ENCODE measurements at places on chromosomes 1 and 21.

DNA sequence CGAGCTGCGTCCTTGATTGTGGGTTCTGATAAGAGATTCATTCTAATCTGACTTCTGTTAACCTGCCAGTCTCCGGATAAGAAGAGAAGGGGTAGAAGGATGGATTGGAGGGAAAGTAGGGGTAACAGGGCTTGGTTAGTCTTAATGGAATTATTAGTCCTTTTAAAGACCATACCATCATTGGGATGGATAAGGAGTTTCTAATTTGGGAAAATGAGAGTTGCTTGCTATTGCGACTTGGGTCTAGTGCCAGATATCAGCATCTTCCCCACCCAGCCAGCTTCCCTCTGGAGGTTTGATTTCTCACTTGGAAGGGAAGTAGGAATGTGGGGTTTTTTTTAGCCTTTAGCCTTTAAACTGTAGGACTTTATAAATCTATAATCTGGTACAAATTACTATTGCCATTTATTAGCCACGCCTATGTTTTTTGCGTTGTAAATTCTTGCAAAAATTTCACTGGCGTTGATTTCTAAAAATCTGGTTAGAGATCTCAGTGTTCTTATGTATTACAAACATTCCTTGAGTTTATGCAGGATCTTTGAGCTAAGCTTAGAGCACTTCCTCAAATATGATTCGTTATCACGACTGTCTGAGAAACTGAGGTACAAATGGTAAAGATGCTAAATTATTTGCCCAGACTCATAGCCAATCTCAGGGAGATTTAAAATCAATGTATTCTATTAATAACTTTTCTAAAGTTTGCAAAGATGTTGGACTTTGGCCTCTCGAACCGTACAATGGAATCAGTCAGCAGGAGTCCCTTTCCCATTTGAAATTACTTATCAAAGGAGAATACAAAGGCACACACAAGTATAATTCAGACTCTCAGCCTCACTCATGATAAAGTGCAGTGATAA lies 1.3 kb downstream of the FAM20B start:
- no peak for DNase-seq

GRCh38 chr1:194062526-194062925 lies 876.1 kb upstream of the B3GALT2 start:
- no peak for DNase-seq

- DNase-seq = no peak
Observed at GRCh38 chr1:167090314-167090942, at the start of gene GPA33. GPA33 (minus strand) TSS chr1:167090377; CDS start chr1:167090287, 90 bp downstream.

DNA sequence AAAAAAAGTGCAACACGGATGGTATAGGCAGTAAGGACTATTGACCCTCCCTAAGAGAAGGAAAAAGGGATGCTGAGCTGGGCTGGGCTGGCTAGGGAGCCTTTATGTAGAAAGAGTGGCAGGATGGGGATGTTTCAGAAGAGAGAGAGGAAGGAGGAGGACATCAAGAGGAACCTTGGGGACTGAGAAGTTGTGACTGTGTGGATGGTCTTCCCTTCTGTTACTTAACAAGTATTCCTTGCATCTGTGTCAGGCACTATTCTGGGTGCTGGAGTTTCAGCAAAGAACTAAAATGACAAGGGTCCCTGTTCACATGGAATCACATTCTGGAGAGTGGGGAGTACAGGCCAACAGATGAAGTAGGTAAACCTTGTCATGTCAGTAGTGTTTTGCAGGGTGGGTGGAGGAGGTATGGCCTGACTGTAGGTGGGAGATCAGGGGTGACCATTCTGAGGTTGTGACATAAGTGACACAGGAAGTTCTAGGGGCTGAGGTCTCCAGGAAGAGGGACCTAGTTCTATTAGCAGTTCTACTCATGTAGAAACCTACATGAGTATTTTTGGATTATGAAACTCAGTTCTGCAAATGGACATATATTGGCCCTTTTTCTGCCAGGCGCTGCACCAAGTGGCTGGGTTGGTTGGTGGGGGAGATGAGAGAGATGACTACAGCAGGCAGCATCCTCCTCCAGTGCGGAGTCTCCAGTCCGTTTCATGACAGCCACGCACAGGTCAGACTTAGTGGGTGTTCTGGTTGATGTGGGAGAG lies 53.8 kb downstream of the PRDM2 start:
- no peak for DNase-seq

- no peak for DNase-seq
Observed at GRCh38 chr21:43771199-43771675, 4.9 kb downstream of the CSTB start.

DNA sequence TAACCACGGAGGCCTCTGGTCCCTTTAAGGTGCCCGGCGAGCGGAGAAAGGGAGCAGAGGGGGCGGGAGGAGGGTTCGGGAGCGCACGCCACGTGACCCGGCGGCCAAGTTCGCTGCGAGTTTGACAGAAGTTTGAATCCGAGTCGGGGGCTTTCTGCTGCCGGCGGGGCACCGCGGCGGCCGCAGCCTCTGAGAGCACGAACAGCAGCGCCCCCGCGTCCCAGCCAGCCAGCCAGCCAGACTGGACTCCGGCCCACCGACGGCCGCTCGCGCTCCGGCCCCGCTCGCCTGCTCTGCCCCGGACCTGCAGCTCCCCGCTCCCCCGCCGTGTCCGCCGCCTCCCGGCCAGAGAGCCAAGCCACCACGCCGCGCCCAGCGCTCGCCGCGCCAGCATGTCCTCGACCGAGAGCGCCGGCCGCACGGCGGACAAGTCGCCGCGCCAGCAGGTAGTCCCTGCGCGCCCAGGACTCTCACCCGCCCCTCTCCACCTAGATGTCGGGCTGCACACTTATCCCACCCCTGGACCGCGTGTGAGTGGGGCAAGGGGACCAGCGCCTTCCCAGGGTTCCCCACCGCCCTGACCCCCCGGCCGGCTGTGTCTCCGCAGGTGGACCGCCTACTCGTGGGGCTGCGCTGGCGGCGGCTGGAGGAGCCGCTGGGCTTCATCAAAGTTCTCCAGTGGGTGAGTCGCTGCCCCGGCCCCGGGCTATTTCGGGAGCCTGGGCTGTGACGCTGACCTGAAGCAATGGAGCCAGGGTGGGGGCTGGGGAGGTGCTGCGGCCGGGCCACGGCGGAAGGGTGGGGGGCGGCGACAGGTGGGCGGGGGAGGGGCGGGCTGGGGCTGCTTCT lies at the start of gene SYPL2:
TSS of gene SYPL2 (plus strand) at position 95 of the 849 bp plus-strand sequence. CDS start at position 393, 298 bp downstream.
- no peak for DNase-seq

- DNase-seq = peak; percentile 84
Observed at GRCh38 chr1:219120624-219121544, 52.8 kb upstream of the LYPLAL1 start.

DNA sequence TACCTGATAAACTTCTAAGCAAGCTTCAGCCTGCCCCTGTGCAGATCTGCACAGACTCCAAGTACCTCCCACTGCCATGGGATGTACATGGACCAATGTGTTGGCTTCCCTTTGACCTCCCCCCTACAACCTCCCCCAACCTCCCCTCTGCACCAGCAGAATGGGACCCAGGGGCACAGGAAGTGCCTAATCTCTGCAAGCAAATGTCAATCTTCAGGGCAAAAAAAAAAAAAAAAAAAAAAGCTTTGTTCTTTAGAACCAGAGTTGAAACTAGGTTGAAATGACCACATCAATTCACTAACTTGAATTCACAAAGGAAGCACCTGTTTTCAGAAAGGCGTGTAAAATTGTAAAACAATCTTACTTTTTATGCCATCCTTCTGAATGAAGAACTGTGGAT lies 53.9 kb upstream of the TIAM1 start:
- no peak for DNase-seq

- DNase-seq = no peak
Observed at GRCh38 chr1:207102146-207102545, 1.9 kb upstream of the C4BPA start.

DNA sequence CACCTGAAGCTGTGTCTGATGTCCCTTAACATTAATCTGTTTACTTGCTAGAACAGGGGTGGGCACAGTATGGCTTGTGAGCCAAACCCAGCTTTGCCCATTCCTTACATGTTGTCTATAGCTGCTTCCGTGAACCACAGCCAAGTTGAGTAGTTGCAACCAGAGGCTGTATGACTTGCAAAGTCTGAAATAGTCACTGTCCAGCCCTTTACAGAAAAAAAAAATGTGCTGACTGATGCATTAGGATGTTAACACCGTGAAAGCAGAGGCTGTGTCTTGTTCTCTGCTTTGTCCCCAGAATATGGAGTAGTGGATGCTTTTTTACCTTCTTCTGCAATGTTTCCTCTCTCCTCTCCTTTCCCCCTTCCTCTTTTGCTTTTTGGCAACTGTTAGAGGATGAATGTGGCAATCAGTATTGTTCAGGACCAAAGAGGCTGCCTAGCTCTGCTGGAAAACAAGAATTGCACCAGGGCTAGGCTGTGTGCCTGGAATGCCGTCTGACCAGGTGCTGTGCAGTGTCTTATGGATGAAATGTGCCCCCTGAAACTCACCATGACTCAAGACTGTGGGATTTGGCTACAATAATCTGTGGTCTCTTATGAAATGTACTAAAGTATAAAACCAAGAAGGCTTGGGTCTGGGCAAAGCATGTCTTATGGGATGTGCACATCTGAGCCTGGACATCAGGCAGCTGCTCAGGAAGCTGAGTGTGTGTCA lies 79.6 kb upstream of the GCLM start:
- DNase-seq = peak; percentile 92

DNA sequence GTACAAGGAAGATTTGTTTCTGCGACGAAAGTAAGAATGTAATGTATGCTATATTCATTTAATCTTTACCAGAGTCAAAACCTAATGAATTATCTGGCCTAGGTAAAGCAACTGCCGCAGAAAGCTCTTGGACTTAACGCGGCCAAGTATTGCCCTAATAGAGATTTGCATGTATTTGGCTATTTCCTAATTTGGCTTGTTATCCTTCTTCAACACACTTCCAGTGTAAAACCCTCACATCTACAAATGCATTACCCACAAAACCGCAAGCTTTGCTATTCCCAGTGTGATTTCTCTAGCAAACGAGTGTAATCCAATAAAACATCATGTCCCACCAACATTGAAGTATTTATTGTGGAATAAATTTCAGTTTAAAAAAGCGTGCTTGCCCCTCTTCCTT lies 123.8 kb upstream of the LMO4 start:
- no peak for DNase-seq

GRCh38 chr1:33300673-33301072 lies 20.2 kb downstream of the A3GALT2 start:
- peak; percentile 56 for DNase-seq

DNA sequence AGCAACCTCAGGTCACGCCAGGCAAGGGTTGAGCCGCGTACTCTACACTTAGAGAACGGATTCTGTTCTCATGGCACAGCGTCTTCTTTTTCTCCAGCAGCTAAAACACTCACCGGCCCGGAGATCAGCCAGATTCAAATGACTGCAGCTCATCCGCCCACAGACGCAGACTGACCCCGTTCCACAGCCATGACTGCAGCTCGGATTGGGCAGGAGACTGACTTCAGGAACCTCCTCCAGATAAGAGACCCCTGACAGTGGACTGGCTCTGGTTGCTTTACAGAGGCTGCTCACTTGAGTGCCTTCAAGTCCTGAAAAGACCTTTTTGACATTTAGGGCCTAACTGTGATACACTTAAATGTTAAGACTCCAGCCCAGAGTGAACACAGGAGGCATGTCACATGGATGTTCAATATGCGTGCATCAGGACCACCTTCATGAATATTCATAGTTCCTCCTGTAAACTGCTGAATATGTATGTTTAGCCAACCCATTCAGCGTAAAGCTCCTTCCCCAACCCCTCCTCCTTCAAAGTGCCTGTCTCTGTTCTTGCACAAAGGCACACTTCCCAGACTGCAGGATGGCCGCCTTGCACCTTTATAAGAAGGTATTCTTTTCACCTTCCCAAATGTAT lies 42.6 kb downstream of the BACE2 start:
- no peak for DNase-seq

DNA sequence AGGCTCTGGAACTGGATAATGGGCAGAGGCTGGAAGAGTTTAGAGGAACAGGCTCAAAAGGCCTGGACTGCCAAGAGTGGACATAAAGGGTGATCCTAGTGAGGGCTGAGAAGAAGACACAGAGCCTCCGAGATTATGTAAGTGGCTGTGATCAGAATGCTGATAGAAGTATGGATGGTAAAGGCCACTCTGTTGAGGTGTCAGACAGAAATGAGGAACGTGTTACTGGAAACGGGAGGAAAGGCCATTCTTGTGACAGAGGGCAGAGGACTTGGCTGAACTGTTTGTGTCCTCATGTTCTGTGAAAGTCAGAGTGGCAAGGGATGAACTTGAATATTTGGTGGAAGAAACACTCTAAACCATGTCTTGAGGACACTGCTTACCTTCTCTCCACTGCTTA lies 6.7 kb upstream of the ABCG1 start:
- DNase-seq = no peak

- DNase-seq = no peak
Observed at GRCh38 chr1:202282025-202282371, 59.7 kb downstream of the UBE2T start.

DNA sequence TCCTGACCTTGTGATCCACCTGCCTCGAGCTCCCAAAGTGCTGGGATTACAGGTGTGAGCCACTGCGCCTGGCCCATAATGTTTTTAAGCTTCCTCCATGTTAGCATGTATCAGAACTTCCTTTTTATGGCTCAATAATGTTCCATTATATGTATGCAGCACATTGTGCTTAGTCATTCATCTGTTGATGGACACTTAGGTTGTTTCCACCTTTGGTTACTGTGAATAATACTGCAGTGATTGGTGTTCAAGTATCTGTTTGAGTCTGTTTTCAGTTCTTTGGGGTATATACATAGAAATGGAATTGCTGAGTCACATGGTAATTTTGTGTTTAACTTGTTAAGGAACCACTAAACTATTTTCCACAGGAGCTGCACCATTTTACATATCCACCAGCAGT lies 17.7 kb downstream of the CMPK1 start:
- no peak for DNase-seq

- DNase-seq = no peak
Observed at GRCh38 chr1:101262060-101262459, 25.2 kb downstream of the S1PR1 start.

- DNase-seq = no peak
Observed at GRCh38 chr1:239337799-239338430, 48.5 kb upstream of the CHRM3 start.

DNA sequence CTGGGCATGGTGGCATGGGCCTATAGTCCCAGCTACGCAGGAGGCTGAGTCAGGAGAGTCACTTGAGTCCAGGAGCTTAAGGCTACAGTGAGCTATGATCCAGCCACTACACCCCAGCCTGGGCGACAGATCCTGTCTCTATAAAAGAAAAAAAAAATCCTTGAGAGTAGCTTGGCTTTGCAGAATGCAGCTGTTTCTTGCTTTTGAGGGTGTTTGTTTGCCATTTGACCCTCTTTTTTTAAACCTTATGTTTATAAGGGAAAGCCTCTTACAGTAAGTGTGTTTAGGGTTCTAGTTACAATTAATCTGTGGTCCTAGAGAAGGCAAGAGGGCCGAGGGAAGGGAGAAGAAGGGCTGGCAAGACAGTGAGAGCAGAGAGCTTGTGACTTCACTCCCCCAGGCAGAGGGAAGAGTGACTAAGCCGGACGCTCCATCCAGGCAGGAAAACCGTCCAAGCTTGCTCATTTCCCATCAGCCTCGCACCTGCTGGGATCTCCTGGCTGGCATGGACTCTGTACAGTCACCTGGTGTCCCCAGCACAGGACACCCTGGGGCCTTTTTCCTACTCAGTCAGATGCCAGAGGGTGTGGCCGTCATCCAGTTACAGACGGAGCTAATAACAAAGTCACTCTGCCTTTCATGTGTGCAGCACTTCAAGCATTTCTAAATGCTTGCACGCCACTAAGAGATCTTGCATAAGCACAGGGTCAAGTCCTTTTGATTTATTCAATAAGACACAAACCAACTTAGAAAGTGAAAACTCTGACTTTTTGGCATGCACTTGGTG lies 55.5 kb upstream of the PSEN2 start:
- peak; percentile 48 for DNase-seq

Measured in AG09309 (cell line).